ENCODE measurements at places on chromosomes 2 and 18. TPM values are rescaled to one million over a fixed set of nuclear protein-coding genes. Genes with fewer than 3 reads are reported as not detected.

- DNase-seq, result no peak
These were observed 80.7 kb upstream of the NETO1 start for GRCh38 chr18:72948439-72948838.

- no peak for DNase-seq
These were observed 283.7 kb upstream of the VWC2L start for GRCh38 chr2:214127170-214127569.

- no peak for DNase-seq
These were observed 21.7 kb downstream of the C2orf92 start for GRCh38 chr2:97691166-97691565.

DNA sequence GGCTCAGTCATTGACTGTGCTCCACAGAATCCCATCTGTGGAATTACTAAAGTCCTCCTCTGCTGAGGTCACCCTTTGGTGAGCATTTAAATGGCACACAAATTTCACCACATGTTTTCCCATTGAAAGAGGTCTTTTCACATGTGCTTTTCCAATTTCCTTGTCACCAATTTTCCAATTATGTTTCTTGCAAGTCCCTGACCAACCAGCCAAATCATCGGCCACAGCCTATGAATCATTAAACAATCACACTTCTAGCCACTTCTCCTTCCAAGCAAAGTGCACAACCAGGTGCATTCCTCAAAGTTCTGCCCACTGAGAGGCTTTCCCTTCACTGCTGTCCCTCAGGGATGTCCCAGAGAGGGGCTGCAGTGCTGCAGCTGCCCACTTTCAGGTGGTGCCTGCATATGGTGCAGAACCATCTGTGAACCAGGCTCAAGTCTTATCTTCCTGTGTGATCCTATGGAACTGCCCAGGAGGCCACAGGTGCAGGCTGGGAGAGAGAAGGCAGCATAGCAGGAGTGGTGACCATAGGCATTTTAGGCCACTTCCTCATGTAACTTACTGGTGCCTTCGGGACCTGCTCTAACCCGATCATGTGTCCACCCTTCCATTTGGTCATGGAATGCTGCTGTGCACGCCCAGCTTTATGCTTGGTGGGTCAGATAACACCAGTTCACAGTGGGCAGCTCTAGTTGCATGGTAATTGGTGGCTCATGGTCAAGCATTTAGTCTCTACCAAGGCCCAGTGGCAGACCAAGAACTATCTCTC, 153.0 kb downstream of the SEPTIN10 start:
- DNase-seq, result no peak

DNA sequence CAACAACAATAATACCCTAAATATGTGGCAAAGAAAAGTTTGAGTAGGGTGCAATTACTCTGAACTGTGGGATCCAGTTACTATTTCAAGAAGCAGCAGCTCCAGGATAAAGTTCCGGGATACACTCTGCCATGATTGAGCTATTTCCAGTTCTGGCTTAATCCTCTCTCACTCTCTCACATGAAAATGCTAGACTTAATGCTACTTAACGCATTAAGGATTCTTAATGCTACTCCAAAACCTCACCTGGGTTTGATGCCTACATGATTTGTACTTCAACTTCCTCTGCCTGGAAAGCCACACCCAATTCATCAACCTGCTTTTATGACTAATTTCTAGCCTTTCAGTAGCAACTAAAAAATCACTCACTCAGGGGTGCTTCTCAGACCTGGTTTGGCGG, 151.1 kb upstream of the HNMT start:
- DNase-seq, result no peak

DNA sequence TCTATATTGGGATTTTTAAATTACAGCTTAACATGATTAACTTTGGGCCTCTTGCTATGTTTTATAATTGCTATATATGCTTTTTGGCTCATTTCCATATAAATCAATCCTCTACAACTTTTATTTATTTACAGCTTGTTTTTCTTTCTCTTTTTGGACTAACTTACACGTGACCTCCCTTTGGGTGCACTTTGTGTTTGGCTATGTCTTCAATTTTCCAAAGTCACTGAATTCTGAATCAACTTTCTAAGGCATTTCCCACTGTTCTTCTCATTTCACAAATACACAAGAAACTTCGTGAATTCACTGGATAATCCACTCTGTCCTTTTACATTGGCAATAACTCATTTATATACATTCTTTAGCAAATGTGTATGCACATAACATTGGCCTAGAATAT, 5.4 kb upstream of the CPS1 start:
- no peak for DNase-seq

DNA sequence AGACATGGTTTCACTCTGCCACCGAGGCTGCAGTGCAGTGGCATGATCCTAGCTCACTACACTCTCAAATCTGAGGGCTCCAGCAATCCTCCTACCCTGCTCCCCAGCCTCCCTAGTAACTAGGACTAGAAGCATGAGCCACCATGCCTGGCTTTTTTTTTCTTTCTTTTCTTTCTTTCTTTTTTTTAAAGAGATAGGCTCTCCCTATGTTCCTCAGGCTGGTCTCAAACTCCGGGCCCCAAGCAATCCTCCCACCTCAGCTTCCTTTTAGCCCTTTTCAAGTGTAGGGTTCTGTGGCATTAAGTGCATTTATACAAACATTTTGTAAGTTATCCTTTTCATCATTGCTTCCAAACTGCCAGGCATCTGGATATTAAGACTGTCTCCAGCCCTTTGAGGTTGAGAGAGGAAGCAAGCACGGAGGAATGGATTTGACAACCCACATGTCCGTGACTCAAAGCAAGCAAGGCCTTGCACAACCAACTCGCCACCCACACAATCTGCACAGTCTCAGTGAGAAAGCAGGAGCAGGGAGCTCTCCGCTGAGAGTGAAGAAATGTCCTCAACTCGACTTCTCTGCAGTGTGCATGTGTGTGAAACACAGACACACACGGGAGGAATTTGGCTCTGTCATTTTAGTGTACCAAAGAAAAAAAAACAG, 65.6 kb downstream of the ATP8B1 start:
- peak; percentile 96 for DNase-seq

- peak; percentile 46 for DNase-seq
These were observed 435.6 kb upstream of the GYPC start for GRCh38 chr2:126220331-126220730.

The PLCL1 gene
- polyA plus RNA-seq, result 0.22 TPM

The VAMP5 gene
- 100 TPM for polyA plus RNA-seq

The GPC1 gene
- 46.8 TPM for polyA plus RNA-seq

The PGAP1 gene
- 6.4 TPM for polyA plus RNA-seq

Measured in AG04450 (cell line).